ENCODE measurements at places on chromosomes 1 and 21.

- DNase-seq = no peak
Measured at GRCh38 chr1:185039726-185040407, 5.5 kb upstream of the RNF2 start.

DNA sequence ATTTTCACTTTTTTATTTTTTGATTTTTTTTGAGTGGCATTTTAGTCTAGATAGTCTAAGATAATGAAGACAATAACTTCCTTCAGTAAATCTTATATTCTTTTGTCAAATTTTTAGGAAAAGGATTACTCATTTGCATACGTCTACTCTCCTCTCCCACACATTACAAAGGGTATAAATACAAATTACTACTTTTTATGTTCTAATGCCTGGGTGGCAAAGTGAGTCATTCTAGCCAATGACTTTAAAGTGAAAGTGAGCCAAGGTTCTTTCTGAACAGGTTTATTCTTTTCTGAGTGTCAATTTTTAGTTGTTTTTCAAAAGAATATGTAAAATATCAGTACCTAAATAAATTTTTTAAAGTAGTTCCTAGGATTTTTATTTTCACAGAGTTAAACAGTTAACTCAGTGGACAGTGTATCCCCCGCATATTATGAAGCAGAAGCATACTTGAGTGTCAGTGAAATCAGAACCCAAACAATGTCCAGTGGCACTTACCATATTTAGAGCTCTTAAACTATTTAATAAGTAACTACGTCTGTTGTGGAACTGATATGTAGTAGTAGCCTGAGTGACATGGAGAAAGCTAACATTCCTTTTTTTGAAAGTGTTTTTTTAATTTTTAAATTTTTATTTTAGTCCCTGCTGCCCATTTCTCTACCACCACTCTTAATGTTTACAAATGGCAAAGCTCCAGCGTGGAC lies 141.7 kb downstream of the PHTF1 start:
- DNase-seq = no peak

GRCh38 chr1:73659136-73659535 lies 538.8 kb downstream of the LRRIQ3 start:
- DNase-seq = no peak

DNA sequence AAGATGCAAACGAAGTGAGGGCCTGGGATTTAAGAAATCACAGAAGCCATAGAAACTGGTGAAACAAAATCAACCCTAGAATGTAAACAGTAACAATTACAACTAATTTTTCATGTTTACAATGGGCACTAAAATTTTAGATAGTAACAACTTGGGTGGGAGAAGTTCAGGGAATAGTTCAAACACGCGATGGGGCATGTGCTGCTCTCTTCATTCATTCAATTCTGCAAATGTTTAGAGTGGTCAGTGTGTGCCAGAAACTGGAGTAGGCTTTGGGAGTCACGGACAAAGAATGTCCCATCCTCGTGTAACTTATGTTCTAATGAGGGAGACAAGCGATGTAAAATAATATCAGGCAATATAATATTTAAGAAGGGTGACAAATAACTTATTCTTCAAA lies 133.4 kb downstream of the GREM2 start:
- no peak for DNase-seq

GRCh38 chr1:42158189-42158588 lies 5.0 kb downstream of the GUCA2B start:
- DNase-seq = no peak

GRCh38 chr1:192587386-192588266 lies 12.1 kb downstream of the RGS1 start:
- DNase-seq = no peak

- DNase-seq = peak; percentile 59
Measured at GRCh38 chr1:169044971-169045370, 61.5 kb upstream of the ATP1B1 start.

DNA sequence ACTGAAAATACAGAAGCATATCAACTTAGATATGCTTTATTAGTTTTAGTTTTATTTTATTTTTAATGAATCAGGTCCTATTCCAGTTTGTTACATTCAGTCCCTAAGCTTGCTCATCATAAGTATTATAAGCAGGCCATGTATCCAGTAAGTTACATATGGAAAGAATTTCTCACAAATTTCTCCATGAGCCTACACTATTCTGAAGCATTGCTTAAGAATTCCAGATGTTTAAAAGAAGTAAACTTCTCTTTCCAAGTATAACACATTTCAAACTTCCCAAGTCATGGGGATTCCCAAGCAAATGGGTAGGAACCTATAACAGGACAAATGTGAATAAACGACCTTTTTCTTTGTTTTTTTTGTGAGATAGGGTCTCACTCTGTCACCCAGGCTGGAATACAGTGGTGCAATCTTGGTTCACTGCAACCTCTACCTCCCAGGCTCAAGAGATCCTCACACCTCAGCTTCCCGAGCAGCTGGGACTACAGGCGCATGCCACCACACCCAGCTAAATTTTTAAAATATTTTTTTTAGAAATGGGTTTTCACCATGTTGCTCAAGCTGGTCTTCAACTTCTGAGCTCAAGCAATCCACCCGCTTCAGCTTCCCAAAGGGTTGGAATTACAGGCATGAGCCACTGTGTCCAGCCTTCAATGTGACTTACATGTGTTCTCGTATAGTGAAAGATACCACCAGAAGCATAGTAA lies 39.0 kb downstream of the ST7L start:
- DNase-seq = no peak

DNA sequence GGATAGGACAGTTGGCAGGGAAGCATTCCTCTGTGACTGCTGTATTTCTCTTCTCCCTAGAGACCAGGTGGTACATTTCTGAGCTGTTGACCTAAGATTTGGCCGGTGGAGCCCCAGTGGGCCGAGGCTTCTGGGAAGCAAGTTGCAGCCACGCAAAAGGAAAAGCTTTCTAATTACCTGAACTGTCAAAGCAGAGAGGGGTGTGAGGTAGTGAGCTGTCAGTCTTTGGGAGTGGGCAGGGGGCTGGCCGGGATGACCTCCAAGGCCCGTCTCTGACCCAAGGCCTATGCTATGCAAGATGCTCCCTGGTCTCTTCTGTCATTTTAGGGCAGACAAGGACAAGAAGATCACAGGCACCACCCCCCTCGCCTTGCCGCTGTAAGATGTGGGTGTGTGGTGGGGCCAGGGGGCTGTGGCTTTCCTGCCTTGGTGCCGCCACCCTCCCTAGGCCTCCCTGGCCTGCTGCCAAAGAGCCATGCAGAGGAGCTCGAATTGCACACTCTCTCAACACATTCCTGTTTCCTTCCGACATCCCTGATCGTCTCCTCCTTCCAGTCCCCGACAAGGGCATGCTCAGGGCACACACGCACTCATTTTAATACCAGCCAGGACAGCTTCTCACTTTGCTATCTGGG lies 7.7 kb downstream of the PADI1 start:
- DNase-seq = peak; percentile 43
